ENCODE measurements at places on chromosomes 2 and 18.

- DNase-seq = no peak
Observed at GRCh38 chr18:830315-830901, 18.4 kb upstream of the YES1 start.

GRCh38 chr18:70387027-70387426 lies 98.2 kb downstream of the SOCS6 start:
- DNase-seq = no peak

GRCh38 chr18:74951165-74951760 lies 257.7 kb downstream of the PTGR3 start:
- DNase-seq = peak; percentile 29

DNA sequence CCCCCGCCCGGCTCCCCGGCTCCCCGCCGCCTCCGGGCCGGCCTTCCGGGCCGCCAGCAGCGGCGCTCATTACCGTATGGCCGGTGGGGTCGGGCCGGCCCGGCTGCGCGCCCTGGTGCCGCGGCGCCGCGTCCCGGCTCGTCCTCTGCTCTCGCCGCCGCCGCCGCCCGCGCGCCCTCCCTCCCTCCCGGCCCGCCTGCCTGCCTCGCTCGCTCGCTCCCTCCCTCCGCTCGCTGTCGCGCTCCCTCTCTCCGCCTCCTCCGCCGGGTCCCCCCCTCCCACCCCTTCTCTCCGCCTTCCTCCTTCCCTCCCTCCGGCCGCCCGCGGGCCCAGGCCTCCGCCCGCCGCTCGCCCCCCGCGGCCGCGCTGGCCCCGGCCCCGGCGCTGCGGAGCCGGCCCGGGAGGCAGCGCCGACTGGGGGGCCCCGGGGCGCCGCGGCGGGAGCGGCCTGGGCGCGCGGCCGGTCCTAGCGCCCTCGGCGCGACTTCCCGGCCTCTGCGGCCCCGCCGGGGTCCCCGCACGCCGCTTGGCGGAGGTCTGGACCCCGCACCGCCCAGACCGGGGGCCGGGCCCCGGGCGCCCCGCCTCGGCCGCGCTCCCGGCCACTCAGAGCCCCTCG lies at the start of gene DNMT3A:
DNMT3A (minus strand) TSS at position 173 of the 619 bp plus-strand sequence. CDS start 27,941 bp downstream, outside the sequence.
- peak; percentile 40 for DNase-seq

GRCh38 chr2:1150724-1151511 lies 200.3 kb downstream of the SNTG2 start:
- DNase-seq = no peak

GRCh38 chr2:26892133-26892532 lies 44.2 kb downstream of the DPYSL5 start:
- DNase-seq = no peak

- no peak for DNase-seq
Observed at GRCh38 chr2:177547772-177548171, 155.2 kb downstream of the AGPS start.

DNA sequence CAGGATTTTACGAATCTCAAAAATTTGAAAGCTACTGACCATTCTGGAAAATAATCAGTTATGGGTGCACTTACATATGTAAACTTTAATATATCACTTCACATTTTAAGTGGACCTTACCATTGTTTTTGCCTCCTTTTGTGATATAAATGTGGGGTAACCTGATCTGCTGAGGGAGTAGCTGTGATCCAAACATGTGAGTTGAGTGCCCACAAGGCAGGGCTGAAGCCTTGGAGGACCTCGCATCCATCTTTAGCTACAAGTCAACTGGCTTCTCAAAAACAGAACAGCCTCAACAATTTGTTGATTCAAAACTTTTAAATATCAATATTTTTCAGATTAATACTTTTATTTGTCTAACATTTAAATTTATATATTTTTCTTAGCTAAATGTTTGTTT lies 178.2 kb downstream of the PLCL1 start:
- no peak for DNase-seq

- no peak for DNase-seq
Observed at GRCh38 chr2:222391743-222392285, 32.5 kb upstream of the SGPP2 start.

GRCh38 chr2:173734797-173735196 lies 230.4 kb downstream of the SP3 start:
- no peak for DNase-seq

- DNase-seq = peak; percentile 62
Observed at GRCh38 chr2:219309278-219309677, at the start of gene PTPRN. TSS of gene PTPRN (minus strand) at chr2:219309401. CDS start at chr2:219309332, 69 bp downstream.

DNA sequence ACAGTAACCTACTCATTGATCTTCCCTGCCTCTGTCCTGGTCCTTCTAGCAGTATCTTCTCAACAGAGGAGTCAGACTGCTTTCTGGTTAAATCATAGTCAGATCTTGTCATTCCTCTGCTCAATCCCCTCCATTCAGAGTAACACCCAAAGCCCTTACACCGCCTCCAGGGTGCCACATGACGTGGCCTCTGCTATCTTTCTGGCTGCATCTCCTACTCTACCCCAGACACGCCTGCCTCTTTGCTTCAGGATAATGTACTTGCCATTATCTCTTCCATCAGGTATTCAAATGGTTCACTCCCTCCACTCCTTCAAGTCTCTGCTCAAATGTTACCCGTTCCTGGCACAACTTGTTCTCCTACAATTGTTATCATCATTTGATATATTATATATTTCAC lies 36.3 kb upstream of the ACVR2A start:
- no peak for DNase-seq

- DNase-seq = no peak
Observed at GRCh38 chr2:79980816-79981215, 323.7 kb downstream of the LRRTM1 start.

- peak; percentile 70 for DNase-seq
Observed at GRCh38 chr2:174039551-174040416, 74.6 kb upstream of the SP3 start.

DNA sequence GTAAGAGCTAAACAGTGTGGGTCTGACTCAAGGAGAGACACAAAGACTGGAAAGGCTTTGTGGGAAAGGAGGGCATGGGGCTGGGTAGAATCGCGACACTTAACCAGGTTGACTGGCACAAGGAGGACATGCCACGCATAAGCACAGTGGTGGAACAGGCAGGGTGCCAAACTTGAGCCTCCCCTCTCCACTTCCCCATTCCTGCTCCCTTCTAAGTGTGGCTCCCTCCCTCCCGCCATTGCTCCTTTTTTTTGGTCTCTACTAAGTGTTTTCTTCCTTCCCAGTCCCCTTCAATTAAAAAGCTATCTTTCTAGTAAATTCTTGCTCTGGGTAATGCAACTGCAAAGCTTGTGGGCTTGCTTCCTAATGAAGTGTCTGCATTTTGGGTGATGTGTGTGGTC lies 40.3 kb upstream of the ZFP36L2 start:
- DNase-seq = no peak

- no peak for DNase-seq
Observed at GRCh38 chr18:35172451-35173035, 68.3 kb upstream of the ZNF397 start.

GRCh38 chr18:13374468-13375301 lies 156.1 kb downstream of the LDLRAD4 start:
- DNase-seq = no peak

DNA sequence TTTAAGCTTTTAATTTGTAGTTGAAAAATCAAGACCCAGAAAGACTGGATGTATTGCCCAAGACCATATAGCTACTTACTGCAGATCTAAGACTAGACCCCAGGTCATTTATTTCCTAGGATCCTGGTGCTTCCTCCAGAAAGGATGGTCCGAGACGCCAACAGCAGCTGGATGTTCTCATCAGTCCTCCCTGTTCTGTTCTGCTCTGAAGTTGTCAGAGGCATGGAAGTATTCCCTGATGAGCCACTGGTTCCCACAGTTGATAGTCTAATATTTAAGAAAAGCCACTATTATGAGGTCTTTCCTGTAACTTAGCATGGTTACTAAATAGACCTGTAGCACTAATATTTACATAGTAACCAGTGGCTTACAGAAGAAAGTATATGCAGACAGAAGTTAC lies 393.5 kb downstream of the MTX2 start:
- no peak for DNase-seq

DNA sequence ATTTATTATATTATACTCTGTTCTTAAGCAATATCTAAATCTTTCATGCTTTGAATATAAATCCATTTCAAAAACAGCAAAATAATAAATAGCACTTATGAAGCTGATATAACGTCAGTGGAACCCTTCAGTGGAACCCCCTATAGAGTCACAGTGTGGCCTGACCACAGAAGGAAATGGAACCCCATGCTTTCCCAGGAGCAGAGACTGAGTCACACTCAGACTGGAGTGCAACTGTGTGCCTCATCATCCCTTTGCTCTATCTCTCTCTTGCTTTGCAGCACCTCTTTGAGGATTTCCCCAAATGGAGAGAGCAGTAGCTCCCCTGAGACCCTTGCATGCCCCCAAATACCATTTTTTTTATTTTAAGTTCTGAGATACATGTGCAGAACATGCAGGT lies 13.1 kb downstream of the NXPH2 start:
- DNase-seq = no peak

- DNase-seq = no peak
Observed at GRCh38 chr2:158761621-158762020, 33.5 kb upstream of the DAPL1 start.

DNA sequence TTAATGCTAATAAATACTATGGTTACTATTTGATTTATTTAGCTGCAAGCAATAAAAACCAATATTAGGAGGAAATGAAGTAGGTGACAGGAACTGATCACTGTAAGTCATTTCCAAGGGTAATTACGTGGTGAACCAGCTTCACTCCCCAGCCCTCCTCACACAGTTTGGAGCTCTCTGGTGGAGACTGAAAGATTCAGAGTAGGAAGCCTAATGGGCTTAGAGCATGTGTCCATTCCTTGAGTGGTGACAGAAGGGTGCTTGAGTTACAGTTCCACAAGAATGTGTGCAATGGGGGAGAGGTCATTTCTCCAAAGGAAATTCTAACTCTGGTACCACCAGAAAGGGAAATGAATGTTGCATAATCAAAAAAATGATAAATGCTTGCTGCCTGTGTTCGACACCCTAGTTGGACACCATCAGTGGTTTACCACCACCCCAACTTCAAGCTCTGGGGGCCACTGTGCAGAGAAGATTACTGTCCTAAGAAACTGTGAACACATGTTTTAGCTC lies 285.1 kb upstream of the MMADHC start:
- DNase-seq = no peak

DNA sequence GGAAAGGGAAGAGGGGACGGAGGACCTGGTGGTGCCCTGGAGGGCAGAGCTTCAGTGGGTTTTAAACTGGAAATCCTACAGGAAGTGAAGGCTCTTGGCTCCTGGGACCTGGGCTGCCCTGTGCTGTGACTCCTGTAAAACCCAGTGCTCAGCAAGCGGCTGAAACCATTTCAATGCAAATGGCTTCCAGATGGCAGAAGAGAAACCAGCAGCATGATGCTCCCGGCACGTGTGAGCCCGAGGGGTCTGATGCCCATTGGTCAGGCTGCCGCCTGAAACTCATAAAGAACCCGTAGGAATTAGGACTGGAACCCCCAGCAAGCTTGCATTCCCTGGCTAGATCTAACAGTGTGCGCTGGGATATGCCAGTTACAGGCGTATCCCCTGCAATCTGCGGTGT lies 109.2 kb upstream of the THOC1 start:
- DNase-seq = no peak

- DNase-seq = no peak
Observed at GRCh38 chr2:42338567-42339190, 22.3 kb downstream of the COX7A2L start.

DNA sequence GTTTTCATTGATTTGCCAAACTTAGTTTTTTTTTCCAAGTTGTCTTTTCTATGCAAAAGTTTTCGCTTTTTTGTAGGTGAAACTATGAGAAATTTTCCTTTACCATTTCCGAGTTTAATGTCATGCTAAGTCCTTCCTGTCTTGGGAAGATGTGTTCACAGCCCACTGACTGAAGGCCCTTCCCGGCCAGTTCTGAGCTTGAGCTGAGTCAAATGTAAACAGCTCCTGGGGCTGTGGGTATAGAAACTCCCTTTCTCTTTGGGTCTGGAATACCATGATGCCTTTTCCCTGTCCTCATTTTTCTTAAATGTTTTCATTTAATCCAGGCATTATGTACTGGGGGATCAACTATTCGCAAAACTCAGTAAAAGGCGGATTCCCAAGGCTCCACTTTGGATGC lies 69.8 kb upstream of the IL1R1 start:
- DNase-seq = no peak

DNA sequence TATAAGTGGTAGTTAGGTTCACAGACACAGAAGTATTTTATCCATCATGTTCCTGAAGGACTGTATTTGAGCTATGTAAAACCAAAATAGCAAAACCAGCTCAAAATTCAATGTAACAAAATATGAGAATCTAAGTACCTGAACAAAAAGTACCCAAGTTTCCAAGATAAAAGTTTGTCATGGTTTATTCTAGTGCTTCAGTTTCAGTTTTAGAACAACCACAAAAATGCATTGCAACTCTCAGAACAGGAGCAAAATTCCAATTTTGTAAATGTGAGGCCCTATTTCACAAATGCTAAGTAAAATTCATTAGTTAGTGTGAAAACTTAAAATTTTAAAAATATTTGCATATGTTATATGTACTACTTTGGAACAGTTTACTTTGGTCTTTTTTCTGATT lies 5.0 kb upstream of the ALPK2 start:
- no peak for DNase-seq

GRCh38 chr2:137380610-137381009 lies 583.7 kb upstream of the HNMT start:
- peak; percentile 26 for DNase-seq

GRCh38 chr2:213920014-213920413 lies 490.8 kb upstream of the VWC2L start:
- DNase-seq = no peak

GRCh38 chr2:177611310-177611886 lies 218.8 kb downstream of the AGPS start:
- peak; percentile 24 for DNase-seq

- no peak for DNase-seq
Observed at GRCh38 chr2:122755281-122755780, 999.9 kb downstream of the TSN start.

DNA sequence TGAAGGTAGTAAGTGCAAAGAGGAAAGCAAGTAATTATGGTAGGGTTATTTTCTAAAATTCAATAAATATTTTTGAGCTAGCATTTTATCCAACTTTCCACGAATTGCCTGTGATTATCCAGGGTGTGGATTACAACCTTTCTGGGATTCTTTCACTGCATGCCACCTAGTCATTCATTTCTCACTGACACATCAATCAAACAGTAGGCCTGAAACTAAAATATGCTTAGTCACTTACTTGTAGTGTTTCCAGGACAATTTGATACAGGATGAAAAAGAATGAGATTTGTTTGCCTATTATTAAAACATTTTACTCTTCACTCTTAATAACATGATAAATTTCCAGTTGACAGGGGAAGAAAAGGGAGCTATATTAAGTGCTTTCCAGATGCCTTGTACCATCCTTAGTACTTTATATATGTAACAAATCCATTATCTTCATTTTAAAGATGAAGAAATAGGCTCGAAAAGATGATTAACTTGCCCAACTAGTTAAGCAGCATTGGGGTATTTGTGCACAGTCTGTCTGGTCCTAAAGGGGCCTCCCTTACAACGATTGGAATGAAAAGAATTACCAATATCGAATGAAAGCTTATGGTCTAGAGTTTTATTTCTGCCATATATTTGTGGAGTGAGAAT lies 70.4 kb downstream of the KCTD1 start:
- no peak for DNase-seq

- no peak for DNase-seq
Observed at GRCh38 chr2:149892563-149892962, 305.0 kb upstream of the MMADHC start.
